NCI-H748 treated with DMSO at 0.1 percent for 48 hours (cell line): ENCODE measurements at places on chromosomes 11 and 22.

- DNase-seq: no peak
These were observed 11.6 kb downstream of the LIF start for GRCh38 chr22:30234786-30235470.

DNA sequence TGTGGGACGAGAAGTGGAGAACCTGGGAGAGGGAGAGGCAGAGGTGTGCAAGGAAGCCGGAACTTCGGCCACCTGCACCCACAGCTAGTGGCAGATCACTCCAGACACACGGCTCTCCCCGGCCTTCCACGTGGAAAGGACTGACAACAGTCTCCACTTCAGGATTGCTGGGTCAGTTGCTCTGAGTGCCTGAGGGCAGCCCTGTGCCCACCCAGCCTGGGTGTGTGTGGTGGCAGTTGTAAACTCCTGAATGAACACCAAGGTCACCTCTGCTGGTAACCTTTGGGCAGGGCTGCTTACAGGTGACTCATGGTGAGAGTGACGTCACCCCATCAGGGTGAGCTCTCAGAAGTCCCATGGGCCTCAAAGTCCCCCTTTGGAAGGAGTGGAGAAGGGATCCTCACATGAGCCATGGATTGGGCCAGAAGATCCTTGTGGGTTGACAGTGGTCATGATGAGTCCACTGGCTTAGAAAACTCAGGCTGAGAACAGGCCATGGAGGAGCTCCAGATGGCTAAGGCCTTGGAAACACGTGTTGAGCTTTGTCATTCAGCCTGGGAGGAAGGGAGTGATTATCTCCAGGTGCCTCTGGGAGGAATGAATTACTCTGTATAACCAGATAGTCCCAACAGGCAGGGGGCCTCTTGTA lies 71.3 kb downstream of the BCR start:
- DNase-seq: no peak

- DNase-seq: no peak
These were observed at the start of gene SOX10 for GRCh38 chr22:37983860-37984791. Gene SOX10 (minus strand): TSS chr22:37984555. CDS start chr22:37983784, 771 bp downstream.

DNA sequence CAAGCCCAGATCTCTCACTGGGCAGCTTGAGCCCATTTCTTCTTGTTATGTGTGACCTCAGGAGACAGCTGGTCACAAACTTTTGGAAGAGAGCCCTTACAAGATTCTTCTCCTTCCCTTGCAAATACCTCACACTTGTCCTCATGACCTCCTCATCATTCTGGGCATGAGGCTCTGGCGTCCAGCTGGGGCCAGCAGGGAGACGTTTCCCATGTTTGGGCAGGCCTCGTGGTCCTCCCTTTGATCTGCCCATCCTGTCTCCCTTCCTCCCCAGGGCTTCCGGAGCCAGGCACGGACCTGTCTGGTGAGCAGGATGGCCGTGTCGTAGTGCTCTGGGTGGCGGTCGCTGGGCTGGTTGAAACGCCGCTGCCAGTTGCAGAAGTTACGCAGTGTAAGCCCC lies 9.7 kb downstream of the ADAMTS8 start:
- DNase-seq: no peak

DNA sequence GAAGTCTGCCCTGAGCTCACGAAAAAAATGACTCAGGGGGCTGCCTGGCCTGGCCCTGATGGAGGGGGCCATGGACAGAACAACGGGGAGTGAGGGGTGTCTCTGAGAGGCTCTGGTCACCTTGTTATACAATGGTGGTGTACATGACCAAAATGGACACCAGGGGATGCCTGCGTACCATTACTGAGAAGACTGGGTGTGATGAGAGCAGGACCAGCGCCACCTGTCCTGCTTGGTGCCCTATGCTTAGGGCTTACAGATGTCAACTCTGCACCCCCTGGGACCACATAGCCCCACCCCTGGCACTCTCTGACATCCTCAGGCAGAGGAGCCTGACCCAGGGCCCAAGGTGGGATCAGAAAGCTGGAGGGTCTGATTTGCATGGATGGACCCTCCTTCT lies 104.8 kb downstream of the ZNF280B start:
- DNase-seq: no peak

- DNase-seq: no peak
These were observed 159.3 kb upstream of the GRK3 start for GRCh38 chr22:25404928-25405816.
